Hindlimb muscle (tissue), 1 donor: ENCODE measurements at places on chromosomes 7 and 10.

- no peak for DNase-seq
These were observed 33.2 kb downstream of the DRGX start for GRCh38 chr10:49362596-49363260.

- no peak for DNase-seq
These were observed 23.2 kb upstream of the GTPBP4 start for GRCh38 chr10:964988-965417.

- DNase-seq = no peak
These were observed 176.1 kb upstream of the KLF14 start for GRCh38 chr7:130909881-130910672.

DNA sequence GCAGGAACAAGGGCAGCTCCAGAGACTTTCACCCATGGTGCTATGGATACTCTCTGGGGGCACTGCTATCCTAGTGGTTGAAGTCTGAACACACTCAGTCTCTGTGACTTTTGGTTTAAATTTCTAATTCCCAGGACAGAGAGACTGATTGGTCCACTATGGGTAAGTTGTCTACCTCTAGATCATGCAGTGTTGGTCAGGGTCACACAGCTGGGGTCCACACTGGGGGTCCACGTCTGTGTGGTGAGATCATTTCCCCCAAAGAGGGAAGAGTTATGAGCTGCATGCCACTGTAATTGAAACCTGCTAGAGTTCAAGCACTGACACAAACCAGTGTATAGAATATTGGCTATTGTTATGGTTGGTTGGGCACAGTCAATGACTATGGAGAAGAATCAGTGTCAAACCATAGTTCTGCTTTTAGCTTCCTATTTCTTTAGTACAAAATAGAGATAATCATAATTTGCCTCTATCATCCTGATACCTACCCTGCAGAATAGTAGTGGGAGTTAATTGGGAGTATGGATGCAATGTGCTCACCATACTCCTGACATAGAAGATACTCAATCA lies 101.6 kb downstream of the PRTFDC1 start:
- DNase-seq = no peak

GRCh38 chr10:32112055-32112454 lies 55.8 kb upstream of the KIF5B start:
- DNase-seq = no peak

GRCh38 chr10:105252911-105253310 lies 611.8 kb downstream of the SORCS3 start:
- DNase-seq = no peak

DNA sequence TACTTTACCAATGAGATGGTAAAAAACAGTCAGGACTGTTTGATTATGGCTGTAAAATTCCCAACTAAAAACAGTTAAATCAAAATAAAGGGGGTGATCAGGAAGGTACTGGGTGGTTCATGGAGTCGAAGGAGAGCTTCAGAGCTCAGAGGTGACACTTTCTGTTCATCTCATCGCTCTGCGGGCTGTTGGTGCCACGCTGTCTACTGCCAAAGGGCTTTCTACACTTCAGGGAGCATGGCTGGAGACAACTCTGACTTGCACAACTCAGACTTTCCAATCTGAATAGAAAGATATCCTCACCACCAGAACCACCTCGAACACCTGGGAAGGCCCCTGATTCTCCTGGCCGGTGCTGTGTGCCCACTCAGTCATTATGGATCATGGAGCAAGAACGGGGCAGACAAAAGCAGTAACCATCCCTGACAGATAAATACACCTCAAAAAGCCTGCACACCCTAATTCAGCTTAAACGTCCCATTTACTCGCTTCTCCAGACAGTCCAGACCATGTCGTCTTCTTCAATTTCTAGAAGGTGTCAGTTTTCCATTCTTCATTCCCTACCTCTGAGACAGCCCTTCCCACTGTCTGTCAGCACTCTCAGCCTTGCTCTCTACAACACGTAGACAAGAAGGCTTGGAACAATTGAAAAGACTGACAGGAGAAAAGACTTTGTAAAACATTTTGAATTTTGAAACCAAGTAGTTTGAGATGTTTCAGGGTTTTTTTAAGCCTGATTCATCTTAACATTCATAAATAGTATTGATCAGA lies 348.7 kb upstream of the NFE2L3 start:
- DNase-seq = no peak

DNA sequence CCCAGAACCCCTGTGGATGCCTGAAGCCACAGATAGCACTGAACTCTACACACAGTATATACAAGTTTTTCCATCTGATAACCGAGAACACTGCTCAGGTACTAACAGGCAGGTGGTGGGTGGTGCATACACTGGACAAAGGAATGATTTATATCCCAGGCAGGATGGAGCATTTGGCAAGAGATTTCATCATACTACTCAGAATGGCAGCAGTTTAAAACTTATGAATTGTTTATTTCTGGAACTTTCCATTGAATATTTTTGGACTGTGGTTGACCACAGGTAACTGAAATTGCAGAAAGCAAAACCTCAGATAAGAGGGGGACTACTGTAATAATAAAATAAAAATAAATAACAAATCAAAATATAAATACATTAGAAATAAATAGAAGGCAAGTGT lies 10.9 kb upstream of the KCNMA1 start:
- DNase-seq = no peak

DNA sequence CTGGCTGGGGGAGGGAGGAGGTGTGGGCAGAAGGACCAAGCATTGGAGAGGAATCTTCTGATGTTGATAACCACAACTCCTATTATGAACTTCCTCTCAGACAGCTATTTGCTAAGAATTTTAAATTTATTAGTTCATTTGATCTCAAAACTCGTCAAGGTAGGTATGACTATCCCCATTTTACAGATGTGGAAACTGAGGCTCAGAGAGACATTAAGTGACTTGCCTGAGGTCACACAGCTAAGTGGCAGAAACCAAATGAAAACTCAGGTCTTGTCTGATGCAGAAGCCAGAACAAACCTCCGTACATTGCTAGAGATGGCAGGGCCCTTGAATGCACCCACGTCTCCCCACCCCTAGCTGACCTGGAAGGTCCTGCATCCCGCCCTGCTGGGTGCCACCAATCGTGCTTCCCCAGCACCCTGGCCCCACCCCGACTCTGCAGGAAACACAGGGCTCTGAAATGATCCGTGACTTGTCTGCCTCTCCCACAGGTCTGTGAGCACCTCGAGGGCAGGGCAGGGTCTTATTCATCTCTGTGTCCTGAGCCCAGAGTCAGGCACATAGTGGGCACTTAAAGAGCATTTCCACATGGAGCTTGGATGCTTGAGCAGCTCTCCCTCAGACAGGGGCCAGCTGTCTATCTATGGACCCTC lies 5.6 kb upstream of the PALD1 start:
- no peak for DNase-seq

GRCh38 chr7:23531794-23532489 lies at the start of gene TRA2A:
TRA2A (minus strand) TSS chr7:23531981; CDS start chr7:23531824, 157 bp downstream.
- DNase-seq = peak; percentile 98

- DNase-seq = no peak
These were observed 27.2 kb downstream of the SCD start for GRCh38 chr10:100374200-100374655.

DNA sequence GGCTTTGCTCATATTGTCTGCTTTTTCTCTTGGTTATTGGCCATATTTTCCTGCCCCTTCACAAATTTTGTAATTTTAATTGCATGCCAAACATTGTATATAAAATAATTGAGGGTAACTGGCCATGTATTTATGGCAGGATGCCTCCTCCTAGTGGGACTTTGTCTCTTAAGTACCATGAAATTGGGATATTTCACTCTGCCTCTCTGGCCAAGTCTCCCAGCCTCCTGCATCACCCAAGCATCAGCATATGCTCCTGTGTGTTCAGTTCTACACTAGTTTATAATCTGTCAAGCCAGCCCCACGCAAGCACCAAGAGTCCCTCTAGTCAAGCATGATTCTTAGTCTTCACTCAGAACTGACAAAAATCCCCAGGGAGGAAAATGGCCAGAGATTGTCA lies 44.2 kb upstream of the FHIP2A start:
- DNase-seq = no peak

- DNase-seq = peak; percentile 43
These were observed 78.1 kb upstream of the PHYHIPL start for GRCh38 chr10:59098387-59098786.

- DNase-seq = no peak
These were observed 39.2 kb upstream of the SLC35B4 start for GRCh38 chr7:134355927-134356326.

- no peak for DNase-seq
These were observed 262.8 kb downstream of the ADARB2 start for GRCh38 chr10:1474376-1475097.

GRCh38 chr7:70693686-70694433 lies 438.1 kb upstream of the GALNT17 start:
- peak; percentile 72 for DNase-seq

GRCh38 chr10:34814913-34815184 lies 247 bp downstream of the PARD3 start:
- no peak for DNase-seq
